Hepatic stellate cell (primary cell): ENCODE measurements at places on chromosomes 12 and 14.

DNA sequence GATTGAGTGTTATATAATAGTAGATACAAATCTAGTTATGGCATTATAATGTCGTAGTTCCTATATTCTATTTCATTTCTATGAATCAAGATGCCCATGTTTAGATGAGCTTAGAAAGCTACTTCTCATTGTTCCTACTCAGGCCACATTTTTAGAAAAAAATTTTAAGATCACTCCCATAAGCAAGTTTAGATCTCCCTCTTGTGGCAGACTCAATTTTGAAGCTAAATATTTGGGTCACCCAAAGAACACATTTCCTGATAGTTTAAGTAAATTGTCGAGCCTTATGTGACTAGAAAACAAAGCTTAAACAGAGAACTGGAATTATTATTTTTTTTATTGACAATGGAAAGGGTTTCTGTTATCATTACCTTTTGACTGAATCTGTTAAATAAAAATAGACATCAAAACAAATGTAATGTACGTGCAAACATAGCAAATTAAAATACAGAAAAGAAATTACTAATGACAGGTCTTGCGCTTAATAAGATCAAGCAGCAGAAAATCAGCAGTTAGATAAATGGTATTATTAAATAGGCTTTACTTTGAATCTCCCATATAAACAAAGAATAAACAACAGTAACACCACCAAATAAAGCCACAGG is 180.2 kb downstream of the ACSS3 start:
- DNase-seq = peak; percentile 4

- no peak for DNase-seq
These were observed at the start of gene RNASE8 for GRCh38 chr14:21057803-21058675. TSS of gene RNASE8 (plus strand) at chr14:21057822. CDS start at chr14:21057893, 71 bp downstream.

- DNase-seq = no peak
These were observed 101.8 kb upstream of the CCND2 start for GRCh38 chr12:4171742-4172141.

DNA sequence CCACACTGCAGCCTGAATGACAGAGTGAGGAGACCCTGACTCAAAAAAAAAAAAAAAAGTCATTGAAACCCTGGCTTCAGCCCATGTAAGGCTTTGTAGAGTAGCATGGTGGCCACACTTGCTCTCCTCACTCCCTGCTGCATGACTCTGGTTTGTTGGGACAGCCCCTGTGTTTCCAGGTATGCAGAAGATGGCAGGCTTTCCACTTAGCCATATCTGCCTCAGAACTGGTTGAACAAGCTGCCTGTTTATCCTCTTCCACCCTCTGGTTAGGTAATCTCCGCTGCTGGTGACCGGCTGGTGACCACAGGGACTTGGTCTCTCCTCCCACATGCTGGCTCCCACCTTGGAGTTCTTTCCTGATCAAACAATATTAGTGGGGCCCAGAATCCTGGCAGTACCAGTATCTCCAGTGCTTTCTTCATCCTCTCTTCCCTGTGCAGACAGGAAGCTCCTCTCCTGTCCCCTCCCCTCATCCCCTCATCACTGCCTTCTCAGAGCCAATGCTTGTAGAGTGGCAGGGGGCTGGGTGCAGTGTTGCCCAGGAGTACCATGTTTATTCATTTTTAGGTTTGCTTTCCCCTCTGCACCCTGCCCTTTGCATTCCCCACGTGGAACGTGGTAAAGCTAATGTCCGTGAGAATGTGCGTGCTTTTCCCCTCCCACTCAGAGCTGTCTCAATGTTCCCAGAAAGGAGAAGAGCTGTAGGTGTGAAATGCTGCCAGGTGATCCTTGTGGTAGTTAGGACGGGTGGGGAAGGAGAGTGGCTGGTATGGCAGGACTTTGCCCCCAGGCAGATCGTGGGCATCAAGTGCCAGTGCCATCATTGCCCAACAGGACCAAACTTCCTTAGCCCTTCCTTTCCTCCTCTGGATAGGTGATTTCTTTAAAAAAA is 11.3 kb downstream of the ABHD12B start:
- DNase-seq = no peak

GRCh38 chr12:131836193-131836592 is 8.0 kb downstream of the MMP17 start:
- DNase-seq = no peak

DNA sequence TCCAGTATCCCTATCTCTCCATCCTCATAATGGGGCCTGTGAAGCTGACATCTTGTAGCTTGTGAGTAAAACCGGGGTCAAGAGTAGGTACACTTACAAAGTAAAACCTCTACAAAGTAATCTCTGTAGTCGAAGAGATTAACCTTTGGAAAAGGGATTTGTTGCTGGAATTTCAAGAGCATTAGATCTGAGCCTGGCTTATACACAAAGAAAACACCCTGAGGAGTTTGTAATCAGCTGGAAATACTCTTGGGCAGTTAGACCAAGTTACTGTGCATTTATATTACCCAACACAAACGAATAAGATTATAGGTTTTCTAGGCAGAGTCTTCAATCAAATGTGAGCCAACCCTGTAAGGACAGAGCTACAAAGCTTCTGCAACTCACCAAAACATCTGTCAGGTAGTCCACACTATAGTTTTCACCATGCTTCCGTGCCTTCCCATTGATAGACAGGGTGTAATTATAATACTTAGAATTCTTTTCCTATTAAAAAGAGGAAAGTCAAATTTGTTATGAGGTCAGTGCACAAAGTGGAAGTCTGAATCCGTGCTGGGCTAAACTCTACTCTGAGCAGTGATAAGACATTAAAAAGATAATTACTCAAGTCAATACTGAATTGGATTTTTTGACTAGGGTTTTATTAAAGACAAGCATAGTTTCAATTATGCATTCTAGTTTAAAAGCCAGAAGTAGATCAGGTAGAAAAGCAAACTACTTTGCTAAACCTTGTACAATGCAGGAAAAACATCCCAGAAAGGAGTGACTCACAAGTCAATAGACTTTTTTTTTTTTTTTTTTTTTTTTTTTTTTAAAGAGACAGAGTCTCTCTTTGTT is 14.6 kb downstream of the GNS start:
- DNase-seq = peak; percentile 45

GRCh38 chr12:14885718-14886221 is at the start of gene MGP:
TSS of gene MGP (minus strand) at chr12:14885854. CDS start at chr12:14885791, 63 bp downstream.
- peak; percentile 21 for DNase-seq
